ENCODE measurements at places on chromosomes 4 and X. TPM values are rescaled to one million over a fixed set of nuclear protein-coding genes. Genes with fewer than 3 reads are reported as not detected.

DNA sequence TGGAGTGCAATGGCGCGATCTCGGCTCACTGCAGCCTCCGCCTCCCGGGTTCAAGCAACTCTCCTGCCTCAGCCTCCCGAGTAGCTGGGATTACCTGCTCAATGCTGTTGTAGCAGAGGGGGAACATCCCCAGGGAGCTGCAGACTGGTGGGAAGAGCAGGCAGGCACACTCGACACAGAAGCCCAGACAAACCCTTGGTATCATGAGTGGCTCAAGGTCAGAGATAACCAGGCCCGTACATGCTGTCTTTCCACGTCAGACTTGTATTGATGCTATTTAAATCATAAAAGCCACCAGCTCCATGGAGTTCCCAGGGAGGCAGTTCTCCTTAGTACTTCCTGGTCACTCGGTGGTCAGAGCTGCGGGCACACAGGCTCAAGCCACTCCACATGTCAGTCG, 33.2 kb downstream of the TRIML2 start:
- DNase-seq = no peak

DNA sequence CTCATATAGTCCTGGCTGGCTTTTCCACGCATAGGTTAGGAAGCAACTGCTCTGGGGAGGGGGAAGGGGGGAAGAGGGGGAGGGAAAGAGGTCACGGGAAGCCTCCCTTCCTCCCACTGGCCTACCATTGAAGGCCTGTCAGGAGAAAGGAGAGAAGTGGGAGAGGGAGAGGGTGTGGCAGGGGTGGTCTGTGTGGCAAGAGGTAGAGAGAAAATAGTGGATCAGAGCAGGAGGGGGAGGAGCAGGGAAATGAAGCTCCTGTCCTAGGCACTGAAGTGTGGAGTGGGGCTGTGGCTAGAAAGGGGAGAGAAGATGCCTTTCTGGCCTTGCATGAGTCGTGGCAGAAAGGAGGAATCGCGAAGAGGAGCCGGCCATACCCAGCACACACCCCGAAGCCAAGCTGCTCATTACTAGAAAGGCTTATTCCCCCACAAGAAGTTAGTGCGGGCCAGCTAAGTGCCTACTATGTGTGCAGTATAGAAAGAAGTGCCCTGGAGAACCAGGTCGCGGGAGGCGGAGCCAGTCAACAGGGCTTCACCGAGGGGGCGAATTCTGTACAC, 1.1 kb upstream of the TMEM164 start:
- DNase-seq = no peak

CCNB3 gene
- 4.3 TPM for total RNA-seq

PLAC8 gene
- not detected for total RNA-seq

GRCh38 chr4:184287697-184288255, 70.1 kb upstream of the ENPP6 start:
- DNase-seq = peak; percentile 82

CT45A1 gene
- not detected for total RNA-seq

- DNase-seq = no peak
Measured at GRCh38 chr4:149985981-149986380, 92.3 kb upstream of the DCLK2 start.

DNA sequence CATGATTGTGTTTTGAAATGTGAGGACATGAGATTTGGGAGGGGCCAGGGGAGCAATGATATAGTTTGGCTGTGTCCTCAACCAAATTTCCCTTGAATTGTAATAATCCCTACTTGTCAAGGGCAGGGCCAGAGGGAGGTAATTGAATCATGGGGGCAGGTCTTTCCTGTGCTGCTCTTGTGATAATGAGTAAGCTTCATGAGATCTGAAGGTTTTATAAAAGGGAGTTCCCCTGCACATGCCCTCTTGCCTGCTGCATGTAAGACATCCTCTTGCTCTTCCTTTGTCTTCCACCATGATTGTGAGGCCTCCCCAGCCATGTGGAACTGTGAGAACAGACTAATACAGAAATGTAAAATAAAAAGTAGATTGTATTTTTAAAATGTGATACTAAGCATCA, 1294.9 kb downstream of the ADGRL3 start:
- no peak for DNase-seq

DNA sequence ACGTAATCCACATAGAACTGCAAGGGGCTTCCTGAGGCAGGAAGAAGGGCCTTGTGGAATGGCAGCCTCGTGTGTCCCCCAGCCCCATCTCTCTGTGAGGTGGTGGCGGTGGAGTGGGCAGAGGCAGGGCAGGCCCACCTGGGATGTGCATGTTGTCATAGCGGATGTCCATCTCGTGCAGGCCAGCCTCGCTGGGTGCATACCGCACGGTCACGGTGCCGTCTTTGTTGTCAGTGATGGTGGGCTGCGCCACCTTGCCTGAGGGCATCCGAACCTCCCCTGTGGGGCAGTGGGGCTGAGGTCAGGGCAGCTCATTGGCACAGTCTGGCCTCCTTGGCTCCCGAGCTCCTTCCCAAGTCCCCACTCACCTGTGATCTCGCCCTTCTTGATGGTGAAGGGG, 20.4 kb downstream of the FLNA start:
- DNase-seq = no peak

- DNase-seq = no peak
Measured at GRCh38 chr4:27350161-27350560, 489.5 kb downstream of the STIM2 start.

ADH1A gene
- not detected for total RNA-seq

- DNase-seq = no peak
Measured at GRCh38 chr4:149403081-149403480, 412.6 kb downstream of the IQCM start.

PABPC5 gene
- 1.3 TPM for total RNA-seq

SASH3 gene
- total RNA-seq = not detected

DNA sequence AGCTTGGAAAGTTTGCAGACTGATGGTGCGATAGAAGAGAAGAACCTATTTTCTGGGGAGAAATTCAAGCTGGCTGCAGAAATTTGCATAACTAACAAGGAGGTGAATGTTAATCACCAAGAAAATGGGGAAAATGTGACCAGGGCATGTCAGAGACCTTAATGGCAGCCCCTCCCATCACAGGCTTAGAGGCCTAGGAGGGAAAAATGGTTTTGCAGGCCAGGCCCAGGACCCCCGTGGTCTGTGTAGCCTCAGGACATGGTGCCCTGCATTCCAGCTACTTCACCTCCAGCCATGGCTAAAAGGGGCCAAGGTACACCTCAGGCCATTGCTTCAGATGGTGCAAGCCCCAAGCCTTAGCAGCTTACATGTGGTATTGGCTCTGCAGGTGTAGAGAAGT, 207.1 kb upstream of the CXorf66 start:
- DNase-seq = no peak

- DNase-seq = no peak
Measured at GRCh38 chr4:120317713-120318112, 251.1 kb upstream of the MAD2L1 start.

- no peak for DNase-seq
Measured at GRCh38 chrX:39750256-39750790, 347.4 kb downstream of the BCOR start.

DNA sequence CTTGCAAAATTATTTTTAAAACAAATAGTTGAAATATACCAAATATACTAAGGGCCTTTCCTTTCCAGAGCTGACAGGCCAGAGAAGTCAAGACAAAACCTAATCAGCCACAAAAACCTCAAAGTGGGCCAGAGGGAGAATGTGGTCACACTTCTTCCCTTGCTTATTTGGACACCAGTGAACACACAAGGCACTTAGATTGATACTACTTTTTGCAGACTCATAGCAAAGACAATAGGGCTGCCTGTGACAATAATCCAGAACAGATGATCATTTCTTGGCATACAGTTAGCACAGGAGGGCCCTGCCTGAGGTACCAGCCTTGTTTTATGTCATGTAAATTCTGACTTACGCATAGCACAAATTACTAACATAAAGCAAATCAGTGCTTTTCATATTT, 215.7 kb upstream of the NEIL3 start:
- no peak for DNase-seq

CXCL8 gene
- 294 TPM for total RNA-seq

- no peak for DNase-seq
Measured at GRCh38 chr4:95106408-95106928, 348.7 kb downstream of the BMPR1B start.

ARHGAP36 gene
- not detected for total RNA-seq

ATP11C gene
- total RNA-seq = 56.0 TPM

TCEAL9 gene
- total RNA-seq = 100 TPM

GRCh38 chr4:169361756-169362155, 91.0 kb upstream of the SH3RF1 start:
- no peak for DNase-seq

- no peak for DNase-seq
Measured at GRCh38 chr4:1770245-1770644, 22.8 kb upstream of the FGFR3 start.

DNA sequence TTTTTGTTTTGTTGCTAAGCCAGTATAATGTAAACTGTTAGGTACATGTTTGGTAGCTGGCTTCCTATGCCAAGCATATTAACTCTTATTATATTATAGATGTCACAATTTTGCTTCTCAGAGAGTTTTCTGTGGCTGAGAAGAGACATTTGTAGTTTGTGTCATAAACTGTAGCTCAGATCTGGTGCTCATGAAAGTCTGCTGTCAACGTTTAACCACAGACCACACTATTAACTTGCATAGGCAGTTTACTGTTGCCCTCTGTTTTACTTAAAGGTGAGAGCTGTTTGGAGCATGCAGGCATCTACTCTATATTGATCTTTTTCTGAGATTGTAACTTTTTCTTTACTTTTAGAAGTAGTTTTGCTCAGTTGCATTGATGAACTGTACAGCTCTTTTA, 166.8 kb downstream of the TLL1 start:
- no peak for DNase-seq

TMPRSS11E gene
- total RNA-seq = not detected

DNA sequence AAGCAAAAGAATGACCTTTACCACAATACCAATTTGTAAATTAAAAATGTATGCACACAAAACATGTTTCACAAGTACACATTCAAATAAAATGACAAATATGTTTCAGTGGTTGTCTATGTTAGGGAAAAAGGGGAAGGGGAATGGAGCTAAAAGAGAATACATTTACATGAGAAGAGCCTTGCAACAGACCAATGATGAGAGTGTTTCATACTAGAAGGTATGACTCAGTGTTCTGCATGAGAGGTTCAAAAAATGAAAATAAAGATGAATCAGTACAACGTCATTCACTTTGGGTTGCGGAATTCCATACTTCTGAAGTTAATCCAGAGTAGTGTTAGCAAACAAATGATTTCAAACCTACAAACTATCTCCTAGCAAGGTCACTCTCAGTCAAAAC, 51.7 kb downstream of the RPGR start:
- peak; percentile 87 for DNase-seq

GRCh38 chrX:31420711-31421151, 348.9 kb upstream of the FTHL17 start:
- peak; percentile 63 for DNase-seq

CPLX1 gene
- total RNA-seq = not detected

GRCh38 chrX:143854006-143854405, 29.9 kb upstream of the UBE2NL start:
- peak; percentile 40 for DNase-seq

GRCh38 chrX:139832718-139833309, 100.0 kb downstream of the ATP11C start:
- peak; percentile 26 for DNase-seq

DNA sequence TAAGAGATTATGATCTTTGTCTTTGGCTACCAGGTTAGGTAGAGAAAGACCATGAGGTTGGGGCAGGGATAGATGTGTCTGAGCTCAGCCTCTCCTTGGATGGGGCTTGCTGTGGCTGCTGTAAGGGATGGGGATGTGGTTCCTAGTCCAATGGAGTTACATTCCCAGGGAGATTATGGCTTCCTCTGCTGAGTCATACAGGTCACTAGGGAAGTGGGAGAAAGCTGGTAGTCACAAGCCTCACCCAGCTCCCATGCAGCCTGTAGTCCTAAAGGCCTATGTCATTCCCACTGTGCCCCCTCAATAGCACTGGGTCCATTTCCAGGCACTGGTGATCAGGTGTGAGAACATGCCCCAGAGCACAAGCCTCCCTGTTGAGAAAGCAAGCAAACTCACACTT, 70.6 kb upstream of the CENPE start:
- DNase-seq = no peak

DNA sequence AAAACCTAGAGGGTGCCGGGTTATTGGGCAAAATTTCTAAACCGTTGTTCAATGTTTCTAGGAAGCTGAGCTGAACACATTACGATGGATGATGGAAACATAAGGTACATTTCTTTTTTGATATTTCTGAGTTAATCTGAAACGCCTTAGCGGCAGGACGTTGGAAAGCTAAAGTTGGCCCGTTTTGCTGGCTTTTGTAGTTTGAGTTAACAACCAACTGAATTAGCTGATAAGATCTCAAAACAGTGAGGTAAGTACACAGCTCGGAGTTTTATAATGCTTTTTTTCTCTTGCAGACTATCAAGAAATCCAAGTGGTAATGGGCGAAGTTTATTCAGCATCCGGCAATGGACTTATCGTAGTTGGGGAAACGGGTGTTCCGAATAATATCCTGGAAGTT, 73.5 kb downstream of the PRSS12 start:
- no peak for DNase-seq

- DNase-seq = no peak
Measured at GRCh38 chrX:24301806-24302205, 12.1 kb downstream of the SUPT20HL2 start.

DNA sequence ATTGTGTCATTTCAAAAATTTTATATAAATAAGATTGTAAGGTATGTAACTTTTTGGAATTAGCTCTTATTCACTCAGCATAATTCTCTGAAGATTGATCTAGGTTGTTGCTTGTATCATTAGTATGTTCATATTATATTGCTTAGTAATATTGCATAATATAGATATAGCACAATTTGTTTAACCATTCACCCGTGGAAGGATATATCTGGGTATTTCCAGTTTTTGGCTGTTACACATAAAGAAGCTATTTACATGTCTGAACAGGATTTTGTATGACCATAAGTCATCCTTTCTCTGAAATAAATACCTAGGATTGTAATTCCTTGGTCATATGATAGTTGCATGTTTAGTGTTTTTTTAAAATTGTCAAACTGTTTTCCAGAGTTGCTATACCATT, 82.5 kb downstream of the CPEB2 start:
- DNase-seq = no peak

GRCh38 chrX:118510111-118510510, 14.5 kb downstream of the DOCK11 start:
- no peak for DNase-seq

- no peak for DNase-seq
Measured at GRCh38 chr4:101693842-101694398, 96.6 kb upstream of the BANK1 start.

MTMR8 gene
- total RNA-seq = 0.43 TPM

All from fibroblast of villous mesenchyme (primary cell).